ENCODE measurements at places on chromosomes 12 and 14.

- DNase-seq = no peak
Observed at GRCh38 chr12:132909030-132909368, 21.6 kb upstream of the CHFR start.

DNA sequence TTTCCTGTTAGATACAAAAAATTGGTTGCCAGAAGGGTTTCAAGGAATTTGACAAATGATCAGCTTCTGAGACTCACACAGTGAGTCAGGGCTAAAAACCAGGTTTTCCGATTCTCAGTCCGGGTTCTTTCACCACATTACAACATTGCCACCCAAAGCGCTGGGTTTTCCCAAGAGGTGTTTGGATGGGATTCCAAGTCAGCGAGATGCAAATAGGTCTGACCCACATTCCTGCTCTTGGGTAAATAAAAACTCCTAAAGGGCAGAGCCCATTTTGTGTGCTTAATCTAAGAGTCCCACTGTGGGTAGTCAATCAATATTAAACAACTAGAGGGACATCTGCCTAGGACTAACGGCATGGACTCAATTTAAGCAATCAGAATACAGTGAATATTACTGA is 5.4 kb upstream of the RIC8B start:
- no peak for DNase-seq

DNA sequence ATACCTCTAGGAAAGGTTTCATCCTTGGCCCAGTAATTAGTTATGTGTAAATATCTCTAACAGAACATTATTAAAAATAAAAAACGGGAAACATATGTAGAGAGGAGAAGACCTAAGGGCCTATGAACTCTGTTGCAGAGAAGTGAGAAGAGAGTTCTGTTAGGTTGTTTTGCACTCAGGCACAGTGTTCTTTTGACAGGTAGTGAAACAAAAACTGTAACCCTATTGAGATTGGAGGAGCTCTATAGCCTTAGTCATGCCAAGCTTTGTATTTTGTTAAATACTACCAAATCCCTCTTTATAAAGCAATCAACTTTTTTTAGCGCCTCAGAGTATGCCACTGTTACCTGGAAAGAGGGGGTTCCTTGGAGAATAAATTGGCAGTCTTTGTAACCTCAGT is 77.6 kb downstream of the CNTN1 start:
- no peak for DNase-seq

DNA sequence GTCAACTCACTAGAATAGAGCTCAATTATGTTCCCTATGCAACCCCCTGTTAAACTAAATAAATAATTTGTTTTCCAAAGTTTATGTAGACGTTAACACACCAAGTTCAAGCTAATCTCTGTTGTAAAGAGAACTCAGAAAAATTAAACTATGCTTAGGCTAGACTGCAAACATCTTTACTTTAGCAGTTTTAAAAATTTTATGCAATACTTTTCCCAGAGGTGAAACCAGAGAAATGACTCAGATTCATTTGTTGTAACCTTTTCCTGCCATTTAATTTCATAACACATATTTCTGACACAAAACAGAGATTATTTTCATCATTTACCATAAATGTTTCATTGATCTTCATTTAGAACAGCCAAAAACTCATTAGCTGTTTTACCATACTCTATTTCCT is 27.4 kb downstream of the ABCC9 start:
- DNase-seq = no peak

DNA sequence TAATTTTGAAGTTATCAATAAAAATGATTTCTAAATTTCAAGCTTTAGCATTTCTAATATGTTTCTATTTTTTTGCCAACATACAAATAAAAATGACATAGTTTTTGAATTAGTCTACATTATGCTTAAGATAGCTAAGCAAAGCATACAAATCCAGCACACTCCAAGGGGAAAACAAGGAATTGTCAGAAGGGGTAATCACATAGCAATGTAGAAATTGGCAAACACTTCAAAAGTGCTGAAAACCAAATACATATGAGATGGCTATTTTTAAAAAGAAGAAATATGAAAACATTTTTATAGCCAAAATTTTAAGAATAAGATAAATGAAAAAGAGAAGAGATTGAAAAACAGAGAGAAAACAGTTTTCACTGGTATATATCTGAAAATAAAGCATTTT is 308.0 kb downstream of the SLC6A15 start:
- no peak for DNase-seq

DNA sequence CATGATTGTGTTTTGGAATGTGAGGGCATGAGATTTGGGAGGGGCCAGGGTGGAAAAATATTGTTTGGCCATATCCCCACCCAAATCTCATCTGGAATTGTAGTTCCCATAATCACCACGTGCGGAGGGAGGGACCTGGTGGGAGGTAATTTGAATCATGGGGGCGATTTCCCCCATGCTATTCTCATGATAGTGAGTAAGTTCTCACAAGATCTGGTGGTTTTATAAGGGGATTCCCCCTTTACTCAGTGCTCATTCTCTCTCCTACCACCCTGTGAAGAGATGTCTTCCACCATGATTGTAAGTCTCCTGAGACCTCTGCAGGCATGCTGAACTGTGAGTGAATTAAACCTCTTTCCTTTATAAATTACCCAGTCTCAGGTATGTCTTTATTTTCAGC is 15.7 kb downstream of the OR10P1 start:
- DNase-seq = no peak

- no peak for DNase-seq
Observed at GRCh38 chr12:52179396-52179973, 12.3 kb downstream of the KRT80 start.

DNA sequence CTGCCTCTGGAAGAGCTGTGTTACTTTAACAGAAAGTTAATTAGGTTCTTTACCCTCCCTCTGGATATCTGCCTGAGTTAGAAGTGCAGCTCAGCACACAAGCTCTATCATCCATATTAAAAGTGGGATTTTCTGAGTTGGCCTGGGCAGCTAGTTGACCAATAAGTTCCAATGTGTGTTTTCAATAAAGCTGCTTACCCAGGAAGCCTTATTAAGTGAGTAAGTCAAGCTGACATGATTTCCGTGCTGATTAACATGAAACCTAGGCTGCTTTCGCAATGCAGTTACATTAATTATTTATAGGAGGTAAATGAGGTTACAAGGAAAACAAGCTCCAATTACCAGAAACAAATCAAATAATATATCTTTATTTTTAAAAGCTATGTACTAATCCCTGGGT is 4.8 kb downstream of the NEUROD4 start:
- DNase-seq = no peak

DNA sequence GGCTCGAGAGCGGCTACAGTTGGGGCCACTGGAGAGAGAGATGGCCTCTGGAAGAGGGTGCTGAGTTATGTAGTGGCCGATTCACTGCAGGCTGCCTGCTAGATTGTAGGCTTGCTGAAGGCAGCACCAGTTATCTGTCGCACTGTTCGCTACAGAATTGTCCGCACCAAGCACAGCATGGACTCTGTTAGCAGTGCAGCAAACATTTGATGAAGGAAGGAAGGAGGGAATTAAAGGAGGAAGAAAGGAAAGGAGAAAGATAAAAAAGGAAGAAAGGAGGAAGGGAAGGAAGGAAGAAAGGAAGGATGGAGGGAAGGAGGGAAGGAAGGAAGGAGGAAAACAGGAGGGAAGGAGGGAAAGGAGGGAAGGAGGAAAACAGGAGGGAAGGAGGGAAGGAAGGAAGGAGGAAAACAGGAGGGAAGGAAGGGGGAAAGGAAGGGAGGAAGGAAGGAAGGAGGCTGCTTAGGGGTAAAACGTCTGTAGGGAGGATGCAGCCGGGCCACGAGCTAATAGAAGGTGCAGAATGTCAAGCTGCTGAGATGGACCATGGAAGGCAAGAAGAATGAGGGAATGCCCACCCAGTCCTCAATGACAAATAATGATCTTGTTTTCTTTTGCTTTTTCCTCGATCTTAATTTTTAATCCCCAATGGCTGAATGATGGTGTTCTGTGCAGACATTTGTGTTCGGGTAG is 27.3 kb upstream of the ADIPOR2 start:
- no peak for DNase-seq

- no peak for DNase-seq
Observed at GRCh38 chr14:104337351-104337750, 199.0 kb downstream of the KIF26A start.

GRCh38 chr14:60515511-60516289 is 6.8 kb downstream of the SIX6 start:
- DNase-seq = no peak

- DNase-seq = no peak
Observed at GRCh38 chr14:21038441-21039422, 3.4 kb upstream of the RNASE7 start.

GRCh38 chr12:69068448-69068847 is 135.5 kb upstream of the CPM start:
- no peak for DNase-seq

- no peak for DNase-seq
Observed at GRCh38 chr12:58588770-58589169, 331.5 kb downstream of the LRIG3 start.

GRCh38 chr14:77416836-77417235 is 6.5 kb downstream of the NOXRED1 start:
- no peak for DNase-seq

DNA sequence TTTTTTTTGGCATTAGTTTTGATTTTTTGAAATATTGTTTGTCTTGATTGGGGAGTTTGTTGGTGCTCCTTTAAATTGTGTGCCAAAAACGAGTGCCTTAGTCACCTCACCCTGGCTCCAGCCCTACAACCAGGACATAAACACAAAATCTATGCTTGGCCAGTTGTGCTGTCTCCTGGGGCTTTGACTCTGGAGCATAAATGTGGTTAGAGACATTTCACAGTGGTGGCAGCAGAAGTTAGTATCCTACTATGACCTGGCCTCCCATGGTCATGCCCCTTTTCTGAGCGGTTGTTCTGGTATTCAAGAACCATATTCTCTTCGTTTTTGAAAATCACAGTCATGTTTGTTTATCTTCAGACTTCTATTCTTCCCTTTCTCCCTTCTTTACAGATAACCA is 70.7 kb upstream of the PSMA6 start:
- DNase-seq = no peak

GRCh38 chr14:70082394-70082793 is 106.4 kb downstream of the SLC8A3 start:
- no peak for DNase-seq

- no peak for DNase-seq
Observed at GRCh38 chr12:5047729-5048128, 4.0 kb downstream of the KCNA5 start.

- DNase-seq = no peak
Observed at GRCh38 chr14:78081245-78081644, 88.9 kb upstream of the NRXN3 start.

DNA sequence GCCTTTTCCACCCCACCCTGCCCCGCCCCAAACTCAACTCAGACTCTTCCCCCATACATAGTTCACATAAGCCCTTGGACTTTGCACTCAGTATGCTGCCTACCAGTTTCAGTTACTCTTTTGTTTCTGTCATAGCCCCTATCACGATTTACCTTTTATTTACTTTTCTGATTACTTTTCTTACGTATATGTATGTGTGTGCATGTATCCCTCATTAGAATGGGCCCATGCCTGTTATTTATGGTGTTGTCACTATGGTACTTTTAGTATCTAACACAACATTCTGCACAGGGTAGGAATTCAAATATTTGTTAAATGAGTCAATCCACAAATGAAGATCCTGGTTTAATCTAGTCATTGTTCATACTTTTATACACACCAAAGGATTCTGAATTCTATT is 16.5 kb upstream of the LUM start:
- no peak for DNase-seq

- no peak for DNase-seq
Observed at GRCh38 chr12:94560431-94561221, 89.7 kb downstream of the TMCC3 start.

DNA sequence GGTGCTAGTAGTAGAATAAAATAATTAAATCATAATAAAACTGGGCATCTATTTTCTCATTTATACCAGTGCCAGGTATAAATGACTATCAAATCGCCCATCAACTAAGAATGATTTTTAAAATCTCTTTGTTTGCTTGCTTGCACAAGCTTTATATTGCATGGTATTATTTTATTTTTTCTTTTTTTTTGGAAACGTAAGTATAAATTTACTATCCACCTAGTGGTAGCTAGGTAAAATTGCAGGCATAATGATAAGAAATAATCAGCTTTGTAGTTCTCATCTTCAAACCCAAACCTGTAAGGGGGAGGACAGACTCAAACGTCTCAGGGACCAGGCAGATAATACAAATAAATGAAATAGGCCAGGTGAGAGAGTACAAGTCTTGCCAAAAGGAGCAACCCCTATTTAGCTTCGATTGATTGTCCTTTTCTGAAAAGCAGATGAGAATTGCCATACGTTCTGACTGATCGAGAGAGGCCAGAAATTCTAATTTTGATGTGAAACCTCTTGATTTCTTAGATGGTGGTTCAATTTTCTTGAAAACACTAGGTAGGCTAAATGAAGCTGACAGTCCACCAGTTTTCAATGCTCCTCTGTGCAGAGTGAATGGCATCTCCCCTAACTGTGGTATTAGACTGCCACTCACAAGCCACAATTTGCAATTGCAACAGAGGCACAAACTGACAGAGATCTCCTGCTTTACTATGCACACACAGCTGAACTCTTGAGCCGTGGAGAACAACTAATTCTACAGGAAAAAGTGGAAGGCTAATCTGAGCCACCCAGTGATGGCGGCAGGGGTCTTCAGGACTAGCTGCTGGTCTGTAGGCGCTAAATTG is 189.3 kb downstream of the DACT1 start:
- DNase-seq = no peak

- no peak for DNase-seq
Observed at GRCh38 chr12:116881877-116882507, 751 bp upstream of the HRK start.

- DNase-seq = no peak
Observed at GRCh38 chr14:54769951-54770863, 132.4 kb downstream of the GCH1 start.

GRCh38 chr12:121748571-121749265 is 36.2 kb downstream of the TMEM120B start:
- peak; percentile 47 for DNase-seq

GRCh38 chr14:36579573-36580140 is 2.8 kb downstream of the NKX2-8 start:
- no peak for DNase-seq

GRCh38 chr12:68381476-68382219 is 49.5 kb upstream of the MDM1 start:
- DNase-seq = no peak

DNA sequence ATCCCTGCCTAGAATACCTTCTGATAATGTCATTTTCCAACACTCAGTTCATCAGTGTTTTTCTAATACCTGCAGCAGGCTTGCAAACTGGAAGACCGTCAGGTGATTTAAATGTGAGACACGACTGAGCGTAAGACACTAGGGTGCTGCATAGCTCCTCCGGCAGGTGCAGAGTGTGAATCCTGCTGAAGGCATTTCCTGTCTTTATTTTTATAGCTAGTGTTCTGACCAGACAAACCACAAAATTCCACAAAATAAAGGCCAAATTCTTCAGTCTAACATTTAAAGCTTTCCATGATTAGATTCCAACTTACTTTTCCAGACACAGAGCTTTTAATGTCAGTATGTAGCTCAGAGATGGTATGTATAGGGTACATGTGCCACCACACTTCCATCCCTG is 70.7 kb downstream of the BBS10 start:
- DNase-seq = no peak

GRCh38 chr12:2691345-2692071 is 103.3 kb upstream of the FKBP4 start:
- no peak for DNase-seq

Measured in amniotic stem cell (primary cell).